ENCODE measurements at places on chromosomes 7 and 10.

- no peak for DNase-seq
Measured at GRCh38 chr7:66267249-66267648, 62.1 kb downstream of the TPST1 start.

- no peak for DNase-seq
Measured at GRCh38 chr10:21520509-21520908, 5.0 kb downstream of the SKIDA1 start.

DNA sequence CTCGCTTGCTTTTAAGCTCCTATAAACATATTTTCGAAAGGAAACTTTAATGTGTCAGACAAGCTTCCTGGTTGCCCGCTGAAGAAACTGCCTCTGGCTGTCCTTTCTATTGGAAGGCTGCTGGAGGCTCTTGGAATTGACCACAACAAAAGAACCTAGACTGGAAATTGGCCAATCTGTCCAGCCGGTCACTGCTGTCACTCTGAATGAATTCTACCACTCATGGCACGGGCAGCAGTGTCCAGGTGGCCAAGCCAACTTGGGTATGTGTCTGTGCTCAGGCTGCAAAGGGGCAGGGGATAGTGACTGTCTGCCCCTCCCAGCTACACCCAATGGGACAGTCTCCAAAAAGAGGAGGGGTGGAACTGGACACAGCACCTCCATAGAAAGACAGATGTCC, 57.6 kb downstream of the CDH23 start:
- no peak for DNase-seq

DNA sequence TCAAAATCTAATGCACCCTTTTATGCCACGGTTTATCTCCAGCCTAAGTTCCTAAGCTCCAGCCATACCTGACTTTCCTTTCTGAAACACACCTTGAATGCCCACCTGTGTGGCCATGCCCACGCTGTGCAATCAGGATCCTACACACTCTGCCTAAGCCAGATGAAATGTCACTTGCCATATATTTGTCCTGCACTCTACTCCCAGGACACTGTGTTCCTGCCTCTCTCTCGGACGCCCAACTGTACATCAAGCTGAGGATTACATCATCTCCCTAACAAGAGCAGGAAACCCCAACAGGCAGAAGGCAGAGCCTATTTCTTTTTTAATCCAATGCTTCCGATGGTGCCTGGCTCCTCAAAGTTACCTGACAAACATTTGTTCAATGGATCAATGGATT, 214.6 kb downstream of the SFMBT2 start:
- no peak for DNase-seq

GRCh38 chr10:93410697-93411348, 71.3 kb downstream of the MYOF start:
- no peak for DNase-seq

GRCh38 chr7:74101061-74101681, 17.6 kb downstream of the LIMK1 start:
- DNase-seq: no peak

DNA sequence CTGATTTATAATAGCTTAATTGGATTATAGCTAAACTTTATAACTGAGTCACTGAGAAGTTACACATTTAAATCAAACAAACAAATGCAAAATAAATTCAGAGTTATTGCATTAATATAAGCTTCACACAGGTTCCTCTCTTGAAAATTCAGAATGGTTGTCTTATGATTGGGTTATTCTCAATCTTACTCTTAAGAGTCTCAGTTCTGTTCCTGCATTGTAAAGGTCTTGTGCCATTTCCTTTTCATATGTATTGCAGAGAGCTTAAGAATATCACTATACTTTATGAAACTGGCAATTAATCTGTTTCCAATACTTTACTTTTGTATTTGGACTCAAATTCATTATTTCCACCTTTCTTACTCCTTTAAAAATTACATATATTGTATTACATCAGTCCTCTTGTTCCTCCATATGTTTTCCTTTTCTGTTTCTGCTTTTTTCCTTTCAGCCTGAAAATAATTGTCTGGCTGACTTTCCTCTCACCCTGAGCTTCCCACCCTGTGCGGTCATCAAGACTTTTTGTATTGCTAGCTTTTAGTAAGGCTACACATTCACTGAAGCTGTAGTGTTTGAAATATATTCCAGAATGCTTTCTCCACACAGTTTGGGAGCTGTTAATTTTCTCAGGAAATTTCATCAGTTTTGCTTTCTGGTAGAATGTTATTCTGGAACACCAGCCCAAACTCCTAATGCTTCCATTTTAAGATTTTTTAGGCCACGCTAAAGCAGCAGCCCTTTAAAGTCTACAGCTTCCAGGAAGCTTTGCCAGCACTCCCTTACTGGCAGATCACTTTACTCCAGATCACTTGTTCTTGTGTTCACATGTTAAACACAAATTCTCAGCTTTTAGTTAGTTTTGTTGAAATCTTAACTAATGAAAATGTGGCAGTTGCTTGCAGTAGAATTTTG, 139.4 kb downstream of the KCND2 start:
- no peak for DNase-seq
